T-helper 1 cell (primary cell): ENCODE measurements at places on chromosomes 4 and X.

GRCh38 chrX:8179656-8180055 lies 8.6 kb upstream of the VCX2 start:
- no peak for DNase-seq

DNA sequence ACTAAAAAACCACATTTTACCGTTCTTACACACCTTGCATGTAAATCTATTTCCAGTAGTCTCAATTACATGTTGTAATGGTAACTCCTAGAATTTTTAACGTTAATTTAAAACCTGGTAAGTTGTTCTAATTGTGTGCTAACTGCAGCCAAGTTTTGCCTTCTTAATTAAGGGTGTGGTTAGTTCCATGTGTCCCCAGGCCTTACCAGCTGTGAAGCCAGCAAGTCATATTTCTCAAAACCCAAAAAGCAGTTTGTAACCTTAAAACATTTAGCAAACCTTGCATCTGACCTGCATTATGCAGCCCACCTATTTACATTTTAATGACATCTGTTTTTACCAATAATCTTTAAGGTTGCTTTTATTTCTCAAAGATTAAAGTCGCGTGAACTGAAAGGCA lies 18.4 kb upstream of the FAM47E start:
- DNase-seq = no peak

- DNase-seq = no peak
These were observed 181.5 kb downstream of the SLIT2 start for GRCh38 chr4:20433097-20433705.

DNA sequence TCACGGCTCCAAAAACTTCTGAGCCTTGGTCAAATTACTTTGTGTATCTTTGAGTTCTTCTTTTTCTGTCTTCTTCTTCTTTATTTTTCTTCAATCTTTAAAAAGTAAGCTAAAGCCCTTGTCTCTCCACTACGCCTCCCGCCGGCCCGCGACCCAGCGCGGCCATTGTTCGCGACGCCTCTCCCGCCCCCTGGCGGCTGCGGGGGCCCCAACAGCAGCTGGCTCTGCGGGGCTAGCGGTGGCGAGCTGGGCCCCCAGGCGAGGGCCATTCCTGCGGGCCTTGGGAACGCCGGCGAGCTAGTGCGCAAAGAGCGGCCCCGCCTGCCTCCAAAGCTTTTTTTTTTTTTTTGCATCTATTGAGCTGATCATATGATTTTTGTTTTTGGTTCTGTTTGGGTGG lies 119.1 kb downstream of the TGIF2LX start:
- no peak for DNase-seq

DNA sequence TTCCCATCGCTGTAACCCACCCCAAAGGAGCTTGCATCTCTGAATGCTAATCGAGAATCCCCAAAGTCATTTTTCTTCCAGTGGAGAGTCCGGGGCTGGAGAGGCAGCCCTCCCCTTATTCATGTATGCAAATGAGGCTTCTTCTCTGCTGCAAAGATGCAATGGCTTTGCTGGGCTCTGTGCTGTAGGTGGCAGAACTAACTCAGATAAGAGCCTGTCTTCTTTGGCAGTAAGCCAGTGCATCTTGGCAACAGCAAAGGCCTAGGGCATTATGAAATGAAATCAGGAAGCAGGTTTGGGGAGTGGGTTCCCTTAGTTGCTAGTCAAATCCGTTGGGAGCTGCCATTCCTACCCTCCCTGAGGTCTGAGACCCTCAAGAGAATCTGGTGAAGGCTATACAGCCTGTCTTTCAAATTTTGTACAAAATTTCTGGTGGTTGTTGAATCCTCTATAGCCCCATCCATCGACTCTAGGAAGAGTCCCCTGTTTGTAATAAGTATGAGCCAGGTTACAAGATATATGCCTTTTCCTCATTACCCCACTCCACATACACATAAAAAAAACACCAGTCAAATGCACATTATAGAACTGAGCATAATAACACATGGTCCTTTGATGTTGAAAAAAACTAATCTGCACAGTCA lies 290.6 kb upstream of the TAPT1 start:
- DNase-seq = no peak

DNA sequence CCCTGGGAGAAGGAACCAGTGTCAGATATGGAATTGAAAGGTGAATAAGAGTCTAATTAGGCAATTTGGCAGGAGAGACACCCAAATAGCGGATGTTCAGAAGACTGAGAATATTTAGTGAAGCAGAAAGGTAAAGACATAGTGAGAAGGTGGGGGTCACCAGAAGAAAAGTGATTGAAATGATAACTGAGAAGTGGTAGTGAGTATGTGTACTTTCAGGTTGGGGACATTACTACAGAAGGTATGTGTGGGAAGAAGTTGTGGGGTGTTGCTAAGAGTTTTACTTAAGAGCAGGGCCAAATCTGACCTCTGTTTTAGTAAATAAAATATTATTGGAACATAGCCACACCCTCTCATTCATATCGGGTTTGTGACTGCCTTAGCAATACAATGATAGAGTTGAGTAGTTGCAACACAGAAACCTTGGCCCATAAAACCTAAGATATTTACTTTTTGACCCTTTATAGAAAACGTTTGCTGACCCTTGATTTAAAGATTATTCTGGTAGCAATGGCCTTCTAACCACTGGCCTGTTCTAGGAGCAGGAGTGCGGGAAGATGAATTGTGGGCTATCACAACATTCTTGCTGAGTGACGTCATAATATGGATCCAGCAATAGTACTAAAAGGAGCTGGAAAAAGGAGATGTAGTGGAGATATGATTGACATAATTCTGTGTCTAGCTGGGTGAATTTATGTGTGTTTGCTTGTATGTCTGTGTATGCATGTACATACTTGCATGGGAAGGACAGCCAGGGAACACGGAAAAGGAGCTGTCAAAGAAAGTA lies 115.3 kb downstream of the HS3ST1 start:
- DNase-seq = no peak

- no peak for DNase-seq
These were observed 42.2 kb upstream of the SCOC start for GRCh38 chr4:140331245-140331644.

GRCh38 chr4:81490403-81491160 lies 18.9 kb upstream of the RASGEF1B start:
- no peak for DNase-seq

DNA sequence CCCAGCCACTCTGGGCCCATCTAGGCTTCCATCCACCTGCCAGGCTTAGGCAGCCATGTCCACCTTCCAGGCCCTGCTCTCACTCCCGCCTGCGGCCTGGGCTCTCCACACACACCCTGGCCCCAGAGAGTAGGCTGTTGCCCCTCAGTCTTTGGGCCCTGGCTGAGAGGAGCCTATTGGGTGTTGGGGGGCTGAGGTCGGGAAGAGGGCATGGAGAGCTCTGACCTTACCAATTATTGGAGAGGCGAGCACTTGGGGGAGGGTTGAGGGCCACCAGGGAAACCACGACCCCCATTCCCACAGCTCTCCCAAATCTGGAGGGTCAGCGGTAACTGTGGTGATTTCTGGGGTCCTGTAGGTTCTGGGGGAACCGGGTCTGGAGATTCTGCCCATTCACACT lies 38.2 kb downstream of the HTRA3 start:
- no peak for DNase-seq

GRCh38 chr4:185782523-185782922 lies 29.5 kb downstream of the SORBS2 start:
- DNase-seq = no peak

DNA sequence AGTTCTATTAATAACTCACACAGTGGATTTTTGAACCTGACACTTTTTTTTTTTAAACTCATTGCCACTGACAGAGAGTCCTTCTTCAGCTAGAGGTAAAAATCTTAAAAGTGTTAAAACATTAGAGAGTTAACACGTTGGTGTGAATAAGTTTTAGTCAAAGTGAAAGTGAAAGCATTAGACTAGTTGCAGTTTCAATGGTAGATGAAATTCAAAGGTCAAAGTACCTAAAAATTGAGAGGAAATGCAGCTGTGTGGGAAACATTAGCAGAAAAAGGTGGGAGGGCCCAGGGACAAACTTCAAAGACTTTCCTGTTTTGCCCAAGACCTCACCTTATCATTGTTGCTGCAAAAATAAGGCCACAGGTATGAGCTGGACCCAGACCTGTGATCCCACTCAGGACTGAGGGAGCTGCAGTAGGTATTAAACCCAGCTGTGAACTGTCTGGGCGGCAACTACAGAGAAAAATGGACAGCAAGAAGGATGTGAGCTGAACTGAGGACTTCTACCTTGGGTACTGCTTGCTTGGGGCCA lies 17.6 kb upstream of the GABRA4 start:
- no peak for DNase-seq

DNA sequence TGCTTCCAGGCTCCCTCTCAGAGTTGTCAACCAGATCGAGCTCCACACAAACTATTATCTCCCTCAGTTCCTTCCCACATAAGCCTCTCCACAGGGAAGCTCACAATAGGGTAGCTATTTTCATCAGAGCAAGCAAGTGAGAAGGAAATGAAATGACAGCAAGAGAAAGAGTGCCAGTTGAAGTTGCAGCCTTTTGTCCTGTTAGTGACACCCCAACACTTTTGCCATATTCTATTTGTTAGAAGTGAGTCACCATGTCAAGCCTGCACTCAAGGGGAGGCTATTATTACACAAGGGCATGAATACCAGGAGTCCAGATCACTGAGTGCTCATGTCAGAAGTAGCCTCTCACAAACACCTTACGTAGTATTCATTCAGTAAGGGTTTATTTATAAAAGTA lies 266.3 kb upstream of the NOCT start:
- no peak for DNase-seq

- DNase-seq = no peak
These were observed 89.3 kb upstream of the SRD5A3 start for GRCh38 chr4:55256787-55257186.
